Spleen (tissue), 13 donors: ENCODE measurements at places on chromosomes 2 and 18. TPM values are rescaled to one million over a fixed set of nuclear protein-coding genes. Genes with fewer than 3 reads are reported as not detected.

DNA sequence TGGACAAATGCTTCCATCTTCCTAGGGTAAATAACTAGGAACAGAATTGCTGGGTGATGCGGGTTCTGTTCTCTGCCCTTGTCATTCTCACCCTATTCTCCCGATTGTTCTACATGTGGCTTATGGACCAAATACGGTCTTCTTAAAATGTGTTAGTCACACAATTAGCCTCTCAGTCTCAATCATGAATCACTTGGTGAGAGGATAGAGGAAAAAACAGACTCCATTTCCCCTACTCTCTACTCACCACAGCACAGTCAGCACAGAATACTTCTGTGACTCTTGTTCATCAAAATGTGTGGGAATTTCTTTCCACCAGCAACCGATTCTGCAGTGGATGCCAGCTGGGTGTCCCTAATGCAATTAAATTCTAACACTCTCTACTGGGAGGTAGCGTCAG lies 125.2 kb downstream of the SH3BP4 start:
- H3K4me3 ChIP-seq, result no peak overlapping the region
- H3K4me1 ChIP-seq, result no peaks in the 10 kb centered on the region
- H3K27me3 ChIP-seq, result no peaks in the 10 kb centered on the region
- no peak for DNase-seq
- H3K27ac ChIP-seq, result no peak overlapping the region

DNA sequence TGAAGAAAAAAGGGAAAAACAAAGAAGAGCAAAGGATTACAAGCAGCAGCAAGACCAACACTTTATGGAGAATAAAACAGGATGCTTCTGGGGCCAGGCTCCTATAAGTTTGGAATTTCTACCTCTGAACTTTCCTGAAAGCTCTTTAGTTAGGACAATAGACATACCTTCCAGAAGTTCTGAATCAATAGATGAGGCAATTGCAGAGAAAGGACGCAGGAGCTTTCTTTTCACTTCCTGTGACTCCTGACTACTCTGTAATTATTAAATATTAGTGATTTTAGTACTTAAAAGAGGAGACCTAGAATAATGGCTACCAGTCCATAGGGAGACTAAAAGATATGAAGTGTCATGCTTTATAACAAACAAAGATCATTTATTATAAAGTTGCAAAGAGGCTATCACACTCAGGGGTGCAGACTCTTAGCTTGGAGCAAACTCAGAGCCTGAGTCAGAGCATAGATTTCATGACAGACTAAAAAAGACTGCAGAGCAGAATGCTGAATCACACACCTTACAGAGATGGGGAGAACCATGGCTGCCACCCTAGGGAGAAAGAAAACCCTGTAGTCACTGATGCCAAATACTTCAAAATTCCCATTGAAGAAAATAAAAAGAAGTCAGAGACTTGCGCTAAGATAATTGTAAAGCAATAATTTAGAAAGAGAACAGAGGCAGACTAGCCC lies 52.5 kb upstream of the FAM136A start:
- no peak for DNase-seq
- no peak overlapping the region for H3K27ac ChIP-seq
- H3K36me3 ChIP-seq, result no peaks in the 10 kb centered on the region
- H3K27me3 ChIP-seq, result peaks cover 5% of the 10 kb centered on the region

- H3K36me3 ChIP-seq, result no peaks in the 10 kb centered on the region
- no peaks in the 10 kb centered on the region for H3K27me3 ChIP-seq
- H3K4me3 ChIP-seq, result no peak overlapping the region
- DNase-seq, result no peak
- H3K4me1 ChIP-seq, result no peaks in the 10 kb centered on the region
Measured at GRCh38 chr2:158989165-158989564, 20.7 kb downstream of the TANC1 start.

The ZNF385B gene
- 4.3 TPM for total RNA-seq

The CPLX4 gene
- total RNA-seq, result not detected
